ENCODE measurements at places on chromosomes 5 and 9. TPM values are rescaled to one million over a fixed set of nuclear protein-coding genes. Genes with fewer than 3 reads are reported as not detected.

The PTGES gene
- 29.6 TPM for total RNA-seq

The C5orf58 gene
- total RNA-seq, result not detected

The RUSC2 gene
- 36.1 TPM for total RNA-seq

The PRRX2 gene
- total RNA-seq, result 10.1 TPM

The CTXN3 gene
- not detected for total RNA-seq

DNA sequence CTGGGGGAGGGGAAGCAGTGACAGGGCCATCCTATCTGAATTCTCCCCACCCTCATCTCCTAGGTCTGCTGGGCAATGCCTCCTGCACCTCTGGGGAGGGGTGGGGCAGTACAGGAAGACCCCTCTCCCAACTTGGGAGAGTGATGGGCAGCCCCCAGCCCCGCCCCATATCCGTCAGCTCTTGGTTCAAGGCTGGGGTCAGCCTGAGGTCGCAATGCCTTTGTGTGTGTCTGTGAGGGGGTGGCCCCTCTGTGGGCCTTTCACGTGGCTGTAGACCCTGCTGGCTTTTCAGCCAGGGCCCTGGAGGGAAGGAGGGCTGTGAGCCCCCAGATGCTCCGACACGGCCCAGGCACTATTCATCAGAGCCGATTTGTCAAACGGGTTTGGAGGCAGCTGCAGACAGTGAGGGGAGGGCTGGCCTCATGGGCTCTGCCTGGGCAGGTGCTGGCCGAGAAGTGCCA is 49.5 kb upstream of the RNU6ATAC start:
- peaks cover 29% of the 10 kb centered on the region for H3K4me1 ChIP-seq
- no peaks in the 10 kb centered on the region for H3K27me3 ChIP-seq
- H3K36me3 ChIP-seq, result no peaks in the 10 kb centered on the region
- H3K27ac ChIP-seq, result peak overlapping the region; percentile 73

DNA sequence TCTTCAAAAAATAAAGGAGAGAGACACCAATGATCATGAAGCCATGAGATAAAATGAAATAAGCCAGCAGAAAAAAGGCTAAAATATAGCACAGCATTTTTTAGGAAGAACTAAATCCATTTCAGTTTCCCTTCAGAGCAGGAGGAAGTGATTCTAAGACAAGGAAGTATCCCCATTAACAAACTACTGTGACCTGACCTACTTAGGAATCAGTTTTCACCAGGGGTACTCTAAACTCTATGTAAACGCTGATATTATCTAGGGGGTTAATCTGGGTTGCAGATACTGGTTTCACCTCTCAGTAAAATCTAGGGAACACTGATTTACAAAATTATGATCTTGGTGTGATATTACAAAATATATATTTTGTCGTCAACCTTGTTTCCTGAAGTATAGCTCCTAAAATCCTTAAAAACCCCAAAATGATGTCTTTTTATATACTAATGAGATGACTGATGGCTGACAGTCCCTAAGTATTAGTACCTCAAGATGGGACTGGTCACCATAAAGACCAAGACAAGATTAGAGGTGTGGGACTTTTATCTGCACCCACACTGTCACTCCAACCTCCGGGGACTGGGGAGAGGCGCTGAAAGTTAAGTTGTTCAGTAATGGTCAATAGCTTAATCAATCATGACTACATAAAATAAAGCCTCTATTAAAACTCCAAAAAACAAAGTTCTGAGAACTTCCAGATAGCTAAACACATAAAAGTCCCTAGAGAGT is 2.9 kb upstream of the FNBP1 start:
- DNase-seq, result no peak
- no peaks in the 10 kb centered on the region for H3K36me3 ChIP-seq
- H3K4me1 ChIP-seq, result peaks cover 28% of the 10 kb centered on the region

DNA sequence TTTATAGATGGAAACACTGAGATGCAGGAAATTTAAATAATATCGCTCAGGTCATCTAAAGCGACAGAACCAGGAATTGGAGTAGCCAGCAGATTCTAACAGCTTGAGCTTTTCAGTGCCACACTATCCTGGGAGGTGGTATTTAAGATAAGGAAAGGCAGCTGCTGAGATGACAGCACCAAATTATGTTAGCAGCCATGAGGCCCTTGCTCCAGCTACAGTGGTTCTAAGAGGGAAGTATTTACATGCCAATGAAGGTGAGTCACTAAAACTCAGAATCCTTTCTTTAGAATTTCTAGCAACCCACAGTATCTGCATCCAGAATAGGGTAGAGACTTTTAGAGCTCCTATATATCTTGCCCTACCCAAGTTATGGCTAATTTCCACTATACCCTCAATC is 127.0 kb upstream of the VLDLR start:
- H3K27me3 ChIP-seq, result no peaks in the 10 kb centered on the region
- H3K4me1 ChIP-seq, result peaks cover 35% of the 10 kb centered on the region
- no peak overlapping the region for H3K4me3 ChIP-seq

DNA sequence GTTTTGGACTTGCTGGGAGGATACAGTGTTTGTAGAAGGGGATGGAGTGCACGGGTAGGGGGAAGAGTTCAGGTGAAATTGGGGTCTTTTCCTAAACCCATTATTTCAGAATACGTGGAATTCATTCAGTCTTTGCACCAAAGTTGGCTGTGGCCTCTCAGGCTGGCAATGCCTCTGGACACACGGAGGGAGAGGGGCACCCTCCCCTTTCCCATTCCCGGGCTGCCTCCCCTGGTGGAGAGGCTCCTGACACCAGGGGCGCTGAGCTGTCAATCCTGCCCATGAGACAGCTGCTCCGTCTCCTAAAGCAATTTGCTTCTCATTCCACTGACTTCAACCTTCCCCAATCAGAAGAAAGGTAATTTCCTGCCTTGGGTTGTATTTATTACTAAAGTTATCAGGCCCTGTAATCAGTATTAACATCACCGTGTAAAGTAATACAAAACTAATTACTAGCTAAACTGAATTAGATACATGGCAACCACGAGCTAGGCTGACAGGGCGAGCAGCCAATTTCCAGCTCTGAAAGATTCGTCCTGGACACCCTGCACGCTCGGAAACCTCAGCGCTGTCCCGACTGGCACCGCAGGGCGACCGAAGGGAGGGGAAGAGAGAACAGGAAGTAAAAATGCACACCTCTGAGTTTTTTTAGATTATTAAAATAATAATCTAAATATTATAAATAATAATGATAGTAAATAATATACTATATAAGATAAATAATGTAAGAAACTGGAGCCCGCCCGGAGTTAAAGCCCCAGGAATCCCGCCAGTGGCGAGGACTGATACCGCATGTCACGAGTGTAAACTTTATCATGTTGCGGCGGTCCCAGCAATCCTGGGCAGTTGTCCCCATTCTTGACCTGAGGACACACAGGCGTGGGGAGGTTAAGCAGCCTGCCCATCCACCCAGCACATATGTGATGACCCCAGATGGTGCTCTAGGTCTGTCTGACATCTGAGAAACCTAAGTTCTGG is 6.9 kb upstream of the OLFM1 start:
- H3K27ac ChIP-seq, result no peak overlapping the region
- peaks cover 94% of the 10 kb centered on the region for H3K27me3 ChIP-seq
- H3K4me3 ChIP-seq, result no peak overlapping the region

- peaks cover 12% of the 10 kb centered on the region for H3K4me1 ChIP-seq
- H3K36me3 ChIP-seq, result no peaks in the 10 kb centered on the region
- no peak for DNase-seq
- H3K27me3 ChIP-seq, result peaks cover 15% of the 10 kb centered on the region
Observed at GRCh38 chr5:158888206-158888605, 211.5 kb downstream of the EBF1 start.

DNA sequence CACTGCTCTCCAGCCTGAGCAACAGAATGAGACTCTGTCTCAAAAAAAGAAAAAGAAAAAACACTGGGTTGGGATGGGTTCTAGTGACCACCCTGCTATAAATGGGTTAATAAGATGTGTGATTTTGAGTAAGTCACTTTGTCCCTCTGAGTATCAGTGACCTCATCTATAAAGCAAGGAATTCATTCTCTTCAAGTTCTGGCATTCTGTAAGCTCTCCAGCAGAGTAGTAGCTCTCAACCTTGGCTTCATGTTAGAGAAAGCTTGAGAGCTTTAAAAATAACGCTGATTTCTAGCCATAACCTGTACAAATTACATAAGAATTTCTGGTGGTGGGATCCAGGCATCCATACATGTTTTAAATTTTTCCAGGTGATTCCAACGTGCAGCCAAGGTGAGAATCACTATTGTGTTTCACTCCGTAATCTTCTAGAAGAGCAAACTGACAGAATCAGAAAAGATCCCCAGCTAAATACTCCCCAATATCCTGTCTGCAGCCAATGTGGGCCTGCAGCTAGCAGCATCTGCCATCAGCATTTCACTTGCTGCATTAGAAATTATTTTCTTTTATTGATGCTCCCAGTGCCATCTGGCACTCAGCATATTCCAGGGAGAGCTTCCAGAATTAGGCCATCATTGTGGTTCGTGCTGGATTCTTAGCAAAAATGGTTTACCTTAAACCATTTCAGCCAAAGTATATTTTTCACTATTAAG is 109.4 kb downstream of the FEM1C start:
- peaks cover 6% of the 10 kb centered on the region for H3K27me3 ChIP-seq
- DNase-seq, result no peak
- H3K4me3 ChIP-seq, result no peak overlapping the region
- peaks cover 4% of the 10 kb centered on the region for H3K36me3 ChIP-seq

DNA sequence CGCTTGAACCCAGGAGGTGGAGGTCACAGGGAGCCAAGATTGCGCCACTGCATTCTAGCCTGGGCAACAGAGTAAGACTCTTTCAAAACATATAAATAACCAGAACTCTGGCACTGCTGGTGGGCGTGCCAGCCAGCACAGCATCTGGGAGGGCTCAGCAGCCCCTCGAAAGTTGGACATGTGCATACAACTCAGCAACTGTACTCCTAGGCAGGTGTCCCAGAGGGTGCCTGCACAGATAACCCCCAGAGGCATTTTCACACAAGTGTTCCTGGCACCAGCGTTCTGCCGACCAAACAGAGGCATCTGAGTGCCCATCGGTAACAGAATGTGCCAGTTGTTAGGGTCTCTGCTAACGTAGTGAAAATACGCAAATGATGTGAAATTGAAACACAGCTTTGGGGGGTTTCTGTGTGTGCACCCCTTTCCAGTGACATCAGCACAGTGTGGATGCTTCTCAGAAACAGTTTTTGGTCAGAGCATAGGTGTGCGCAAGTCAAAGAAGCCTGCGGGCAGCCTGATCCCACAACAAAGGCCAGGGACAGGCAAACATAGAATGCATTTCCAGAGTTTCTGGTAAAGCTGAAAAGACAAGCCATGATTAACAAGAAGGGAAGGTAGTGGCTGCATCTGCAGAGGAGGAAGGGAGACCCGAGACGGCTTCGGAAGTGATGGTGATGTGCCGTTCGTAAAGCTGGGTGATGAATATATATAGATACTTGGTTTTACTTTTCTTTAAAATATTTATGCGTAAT is 190.2 kb downstream of the CACNA1B start:
- no peaks in the 10 kb centered on the region for H3K36me3 ChIP-seq
- no peak overlapping the region for H3K27ac ChIP-seq
- H3K27me3 ChIP-seq, result peaks cover 8% of the 10 kb centered on the region
- no peak for DNase-seq
- H3K4me1 ChIP-seq, result no peaks in the 10 kb centered on the region
